ENCODE measurements at places on chromosomes 6 and 20.

DNA sequence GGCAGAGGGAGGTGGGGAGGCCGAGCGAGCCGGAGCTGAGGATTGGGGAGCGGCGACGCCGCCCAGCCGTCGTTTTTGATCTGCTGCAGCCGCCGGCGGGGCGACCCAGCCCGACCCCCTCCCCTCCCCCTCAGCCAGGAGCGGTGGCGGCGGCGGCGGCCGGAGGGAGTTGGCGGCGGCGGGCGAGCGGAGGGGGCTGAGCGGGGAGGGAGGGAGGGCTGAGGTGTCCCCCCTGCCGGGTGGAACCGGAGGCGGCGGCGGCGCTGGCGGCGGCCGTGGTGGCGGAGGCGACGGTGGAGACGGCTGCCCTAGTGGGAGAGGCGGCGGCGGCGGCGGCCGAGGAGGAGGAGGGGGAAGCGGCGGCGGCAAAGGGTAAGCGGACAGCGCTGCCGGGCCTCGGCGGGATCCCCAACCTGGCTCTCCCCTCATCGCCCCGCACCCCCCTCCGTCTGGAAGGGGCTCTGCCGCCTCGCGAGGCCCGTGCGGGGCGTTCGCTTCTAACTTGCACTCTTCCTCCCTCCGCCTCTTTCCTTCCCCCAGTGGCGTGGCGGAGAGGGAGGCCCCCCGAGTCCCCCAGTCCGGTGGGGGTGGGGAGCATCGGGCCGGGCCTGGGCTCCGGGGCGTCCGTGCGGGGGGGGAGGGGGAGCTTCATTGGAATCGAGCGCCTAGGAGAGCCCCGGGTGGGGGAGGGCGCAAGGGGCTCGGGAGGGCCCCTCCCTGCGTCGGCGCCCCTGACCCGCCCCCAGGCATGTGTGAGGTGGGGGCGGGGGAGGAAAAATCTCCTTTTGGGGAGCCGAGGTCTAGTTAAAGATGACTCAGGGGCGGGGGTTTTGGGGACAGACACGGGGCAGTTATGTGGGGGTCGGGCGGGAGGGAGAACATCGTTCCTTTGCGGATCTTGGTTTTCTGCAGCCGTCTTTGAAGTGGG lies at the start of gene TAB2:
TSS of gene TAB2 (plus strand) at position 69 of the 928 bp plus-strand sequence. CDS start 52,286 bp downstream, outside the sequence.
- DNase-seq: peak; percentile 69

DNA sequence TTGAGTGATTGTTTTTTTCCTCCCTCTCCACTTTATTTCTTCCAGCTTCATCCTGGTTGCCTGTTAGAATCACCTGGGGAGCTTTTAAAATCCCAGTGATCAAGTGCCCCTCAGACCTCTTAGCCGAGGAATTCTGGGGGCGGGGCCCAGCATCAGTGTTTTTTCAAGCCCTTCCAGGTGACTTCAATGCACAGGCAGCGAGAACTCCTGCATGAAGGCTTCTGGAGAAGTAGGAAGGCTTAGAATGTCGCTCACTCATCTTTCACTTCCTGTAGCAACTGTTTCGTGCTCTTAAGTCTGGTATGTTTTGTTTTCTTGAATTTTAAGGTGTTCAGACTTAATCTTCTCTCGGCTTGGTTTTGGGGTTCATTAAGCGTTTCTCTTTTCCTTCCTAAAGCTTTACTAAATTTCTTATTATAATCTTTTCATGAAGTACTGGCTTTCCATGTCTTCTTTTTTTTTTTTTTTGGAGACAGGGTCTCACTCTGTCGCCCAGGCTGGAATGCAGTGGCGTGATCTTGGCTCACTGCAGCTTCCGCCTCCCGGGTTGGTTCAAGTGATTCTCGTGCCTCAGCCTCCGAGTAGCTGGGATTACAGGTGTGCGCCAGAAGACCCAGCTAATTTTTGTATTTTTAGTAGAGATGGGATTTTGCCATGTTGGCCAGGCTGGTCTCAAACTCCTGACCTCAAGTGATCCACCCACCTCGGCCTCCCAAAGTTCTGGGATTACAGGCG lies 30.9 kb upstream of the TULP1 start:
- no peak for DNase-seq

DNA sequence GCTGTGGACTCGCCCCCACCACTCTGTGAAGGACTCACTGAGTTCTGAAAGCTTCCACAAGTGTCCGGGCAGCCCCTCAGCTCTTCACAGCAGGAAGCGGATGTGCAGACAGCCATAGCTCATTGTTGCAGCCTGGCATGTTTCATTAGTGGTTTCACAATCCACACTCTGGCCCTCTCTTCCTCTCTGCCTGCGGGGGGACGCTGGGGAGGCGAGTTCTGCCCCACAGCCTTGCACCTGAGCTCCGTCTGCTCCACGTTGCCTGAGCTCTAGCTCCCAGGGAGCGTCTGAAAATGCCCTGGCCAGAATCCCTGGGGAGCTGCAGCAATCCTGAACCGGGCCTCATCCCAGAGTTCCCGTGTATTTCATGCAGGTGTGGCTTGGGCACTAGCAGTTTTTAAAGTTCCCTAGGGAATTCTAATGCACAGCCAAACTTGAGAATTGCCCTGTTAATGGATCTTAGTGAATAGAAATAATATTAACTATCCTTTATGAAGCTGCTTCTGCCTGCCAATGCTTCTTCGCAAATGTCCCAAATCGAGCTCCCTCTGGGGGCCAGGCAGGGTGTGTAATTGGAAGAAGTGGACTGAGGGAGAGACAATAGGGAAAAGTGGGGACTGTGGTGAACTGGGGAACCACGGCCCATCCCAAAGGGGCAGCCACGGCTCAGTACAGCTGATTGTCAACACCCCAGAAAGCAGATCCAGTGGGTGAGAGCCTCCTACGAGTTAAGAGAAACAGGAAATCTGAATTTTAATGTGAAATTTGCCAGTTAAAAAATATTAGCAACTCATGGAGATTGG lies 51.5 kb downstream of the CTCFL start:
- DNase-seq: no peak

GRCh38 chr6:145743332-145743731 lies 8.0 kb upstream of the EPM2A start:
- no peak for DNase-seq

DNA sequence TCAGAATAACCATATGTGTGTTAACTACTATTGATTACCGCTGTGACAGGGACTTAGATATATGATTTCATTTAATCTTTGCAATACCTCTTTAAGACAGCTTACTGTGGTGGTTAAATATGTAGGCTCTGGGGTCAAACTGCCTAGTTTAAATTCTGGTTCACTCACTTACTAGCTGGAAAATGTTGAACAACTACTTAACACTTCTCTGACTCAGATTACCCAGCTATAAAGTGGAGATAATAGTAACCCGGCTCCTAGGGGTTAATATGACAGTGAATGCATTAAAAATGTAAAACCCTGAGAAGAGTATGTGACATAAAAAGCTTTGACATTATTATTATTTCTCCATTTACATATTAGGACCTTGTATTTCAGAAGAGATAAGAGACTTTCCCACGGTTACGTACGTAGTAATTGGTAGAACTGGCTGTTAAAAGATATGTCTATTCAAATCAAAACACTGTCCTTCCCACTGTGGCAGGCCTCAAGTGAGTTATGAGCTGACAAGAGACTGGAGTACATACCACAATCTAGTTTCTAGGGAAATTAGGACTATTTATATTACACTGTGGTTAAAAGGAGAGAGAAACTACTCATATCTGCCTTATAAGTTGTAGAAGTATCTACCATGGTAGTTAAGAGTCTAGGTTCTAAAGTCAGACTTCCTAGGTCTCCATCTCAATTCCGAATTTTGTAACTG lies 4.4 kb upstream of the PLCB1 start:
- DNase-seq: no peak

DNA sequence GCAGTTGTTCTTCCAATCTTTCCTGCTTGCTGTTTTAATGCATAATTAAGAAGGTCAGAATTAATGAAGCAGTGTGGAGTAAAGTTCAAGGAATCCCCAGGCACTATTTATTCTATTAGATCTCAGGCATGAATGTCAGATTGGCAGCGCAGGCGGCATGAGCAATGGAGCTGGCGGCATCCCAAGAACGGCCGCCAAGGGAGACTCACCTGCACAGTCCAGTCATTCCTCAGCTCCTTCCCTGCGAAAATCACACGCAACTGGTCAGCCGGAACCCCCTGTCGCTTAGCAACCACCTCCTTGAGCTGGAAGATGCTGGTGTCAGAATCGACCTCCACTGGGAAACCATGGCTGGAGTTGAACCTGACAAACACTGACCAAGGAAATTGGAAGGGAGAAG lies 284.5 kb downstream of the PRKN start:
- no peak for DNase-seq

GRCh38 chr6:112401083-112401482 lies 54.0 kb downstream of the RFPL4B start:
- DNase-seq: no peak

Data from stimulated activated naive CD4-positive, alpha-beta T cell (primary cell).